ENCODE measurements at places on chromosomes 12 and 14.

DNA sequence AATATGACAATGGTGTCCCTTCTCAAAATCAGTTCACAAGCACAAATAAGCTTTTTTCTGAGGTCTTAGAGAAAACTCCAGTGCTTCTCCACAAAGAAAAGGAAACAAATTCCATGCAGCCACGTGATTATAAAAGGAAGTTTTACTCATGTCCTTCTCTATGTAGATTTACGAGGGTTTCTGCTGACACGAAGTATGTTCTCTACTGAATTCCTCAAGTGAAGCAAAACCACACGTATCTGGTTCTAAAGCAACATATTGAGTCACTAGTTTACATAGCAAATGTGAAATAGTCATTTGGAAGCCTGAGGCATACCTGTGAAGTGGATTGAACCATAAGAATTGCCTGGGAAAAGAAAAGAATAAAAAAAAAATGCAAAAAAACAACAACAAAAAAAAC, 31.9 kb downstream of the BMP4 start:
- no peak for DNase-seq

GRCh38 chr12:58801986-58802385, 118.3 kb downstream of the LRIG3 start:
- no peak for DNase-seq

DNA sequence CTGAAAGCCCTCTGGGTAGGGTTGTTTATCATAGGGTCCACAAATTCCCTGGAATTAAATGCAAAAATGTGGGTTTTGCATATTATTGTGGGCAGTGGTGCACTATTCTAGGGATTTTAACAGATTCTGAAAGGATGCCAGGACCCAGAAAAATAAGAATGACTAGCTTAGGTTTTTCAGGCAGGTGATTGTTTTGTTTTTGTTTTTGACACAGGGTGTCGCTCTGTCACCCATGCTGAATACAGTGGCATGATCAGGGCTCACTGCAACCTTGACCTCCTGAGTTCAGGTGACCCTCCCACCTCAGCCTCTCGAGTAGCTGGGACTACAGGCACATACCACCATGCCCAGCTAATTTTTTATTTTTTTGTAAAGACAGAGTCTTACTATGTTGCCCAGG, 19.2 kb downstream of the GALNT6 start:
- no peak for DNase-seq

- no peak for DNase-seq
These were observed 649.6 kb downstream of the BCL11B start for GRCh38 chr14:98622208-98623051.
